ENCODE measurements at places on chromosomes 12 and 14.

DNA sequence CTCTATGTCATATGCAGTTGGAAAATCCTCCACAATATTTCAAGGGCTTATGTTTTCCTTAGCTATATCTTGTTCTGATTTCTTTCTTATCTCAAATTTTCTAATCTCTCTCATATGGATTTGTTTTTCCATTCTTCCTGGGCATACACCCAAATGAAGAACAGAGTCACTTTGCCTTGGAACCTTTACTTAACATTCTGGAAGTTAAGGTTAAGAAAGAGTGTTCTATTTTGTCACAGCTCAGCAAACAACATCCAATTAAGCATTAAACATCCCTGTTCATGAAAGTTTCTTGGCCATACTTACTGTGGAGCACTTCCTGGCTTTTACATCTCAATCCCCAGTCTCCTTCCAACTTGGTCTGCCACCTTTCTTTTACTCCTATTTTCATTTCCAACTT is 5.3 kb downstream of the NAV3 start:
- DNase-seq: no peak

DNA sequence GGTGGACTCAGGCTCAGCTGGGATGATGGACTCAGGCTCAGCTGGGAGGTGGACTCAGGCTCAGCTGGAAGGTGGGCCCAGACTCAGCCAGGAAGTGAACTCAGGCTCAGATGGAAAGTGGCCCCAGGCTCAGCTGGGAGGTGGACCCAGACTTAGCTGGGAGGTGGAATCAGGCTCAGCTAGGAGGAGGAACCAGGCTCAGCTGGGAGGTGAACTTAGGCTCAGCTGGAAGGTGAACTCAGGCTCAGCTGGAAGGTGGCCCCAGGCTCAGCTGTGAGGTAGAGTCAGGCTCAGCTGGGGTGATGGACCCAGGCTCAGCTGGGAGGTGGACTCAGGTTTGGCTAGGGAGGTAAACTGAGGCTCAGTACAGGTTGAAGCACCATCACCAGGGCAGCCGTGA is 21.8 kb upstream of the C14orf180 start:
- DNase-seq: no peak

GRCh38 chr12:19830446-19830845 is 391.2 kb downstream of the AEBP2 start:
- no peak for DNase-seq

GRCh38 chr14:32150392-32150791 is 51.5 kb upstream of the RNU6-7 start:
- no peak for DNase-seq

DNA sequence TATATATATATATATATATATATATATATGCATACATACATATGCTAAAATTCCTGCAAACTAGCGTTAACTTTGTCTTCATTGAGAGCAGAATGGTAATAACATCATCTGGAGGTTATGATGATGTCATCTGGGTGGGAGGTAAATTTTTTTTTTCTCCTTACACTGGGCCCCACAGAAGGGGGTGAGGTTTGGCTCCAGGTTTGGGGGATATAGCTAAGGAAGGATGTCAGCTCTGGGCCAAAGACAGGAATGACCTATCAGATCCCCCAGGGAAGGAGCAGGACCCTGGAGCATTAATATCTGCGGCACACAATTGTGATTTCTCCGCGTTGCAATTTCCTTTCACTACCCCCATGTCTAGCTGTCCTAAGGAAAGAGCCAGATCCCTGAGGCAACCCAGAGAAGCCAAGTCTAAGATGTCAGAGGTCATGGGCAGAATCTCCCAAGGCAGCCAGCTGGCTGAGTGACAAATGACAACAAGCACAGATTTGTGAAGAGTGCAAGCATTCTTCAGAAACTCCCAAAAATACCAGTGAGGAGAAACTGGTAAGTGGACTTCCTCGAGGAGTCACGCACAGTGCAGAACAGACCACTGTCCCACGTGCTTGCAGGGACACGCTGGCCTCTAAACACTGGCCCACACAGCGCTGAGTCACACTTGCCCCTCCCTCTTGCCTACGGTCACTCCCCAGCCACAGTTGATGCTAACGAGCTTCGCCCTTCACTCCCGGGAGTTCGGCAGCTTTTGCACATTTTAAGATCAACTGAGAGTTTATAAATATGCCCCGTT is 9.9 kb downstream of the UBC start:
- no peak for DNase-seq

- no peak for DNase-seq
Measured at GRCh38 chr12:42208574-42208973, 29.5 kb downstream of the YAF2 start.

DNA sequence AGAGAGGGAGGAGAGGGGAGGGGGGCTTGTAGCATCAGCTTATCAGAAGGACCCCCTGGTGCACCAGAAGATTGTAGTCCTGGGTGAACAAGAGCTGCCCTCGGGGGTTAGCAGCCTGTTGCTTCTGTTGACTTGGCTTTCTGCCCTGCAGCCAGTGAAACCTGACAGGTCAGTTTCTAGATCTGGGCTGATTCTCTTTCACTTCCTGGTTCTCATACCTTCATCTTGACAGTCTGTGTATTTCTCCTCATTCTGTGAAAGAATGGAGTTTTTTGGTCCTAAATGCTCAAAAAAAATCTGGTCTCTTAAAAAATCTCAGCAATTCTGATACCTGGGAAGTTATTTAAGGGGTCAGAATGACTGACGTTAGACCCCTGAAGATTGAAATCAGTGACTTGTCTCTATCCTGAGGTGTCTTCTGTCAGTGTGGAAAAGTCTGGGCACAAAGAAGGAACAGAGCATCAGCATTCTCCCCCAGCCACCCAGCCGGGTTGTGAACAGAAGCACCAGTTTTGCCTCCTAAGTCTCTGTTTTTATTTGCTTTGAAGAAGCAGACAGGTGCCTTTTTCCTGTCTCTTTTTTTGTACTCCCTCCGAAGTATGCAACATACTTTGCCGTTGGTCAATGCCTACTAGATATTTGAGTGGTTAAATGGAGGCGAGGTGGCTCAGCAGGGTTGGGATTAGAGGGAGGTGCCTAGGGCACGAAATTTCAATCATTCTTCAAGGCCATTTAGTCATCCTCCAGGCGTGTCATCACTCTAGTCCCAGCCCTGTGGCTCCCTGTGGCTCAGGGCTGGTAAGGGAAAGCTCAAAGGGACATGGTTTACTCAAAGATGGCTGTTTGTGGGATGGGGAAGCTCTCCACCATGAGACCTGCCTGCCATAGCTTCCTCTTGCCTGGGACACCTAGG is 24.0 kb downstream of the TTC9 start:
- no peak for DNase-seq

All from stimulated activated CD8-positive, alpha-beta memory T cell treated with anti-CD3 and anti-CD28 coated beads, Interleukin-4, amount 100 ng/mL, for 24 hours (primary cell).